Germinal center (tissue), 1 donor: ENCODE measurements at places on chromosomes 11 and 22.

DNA sequence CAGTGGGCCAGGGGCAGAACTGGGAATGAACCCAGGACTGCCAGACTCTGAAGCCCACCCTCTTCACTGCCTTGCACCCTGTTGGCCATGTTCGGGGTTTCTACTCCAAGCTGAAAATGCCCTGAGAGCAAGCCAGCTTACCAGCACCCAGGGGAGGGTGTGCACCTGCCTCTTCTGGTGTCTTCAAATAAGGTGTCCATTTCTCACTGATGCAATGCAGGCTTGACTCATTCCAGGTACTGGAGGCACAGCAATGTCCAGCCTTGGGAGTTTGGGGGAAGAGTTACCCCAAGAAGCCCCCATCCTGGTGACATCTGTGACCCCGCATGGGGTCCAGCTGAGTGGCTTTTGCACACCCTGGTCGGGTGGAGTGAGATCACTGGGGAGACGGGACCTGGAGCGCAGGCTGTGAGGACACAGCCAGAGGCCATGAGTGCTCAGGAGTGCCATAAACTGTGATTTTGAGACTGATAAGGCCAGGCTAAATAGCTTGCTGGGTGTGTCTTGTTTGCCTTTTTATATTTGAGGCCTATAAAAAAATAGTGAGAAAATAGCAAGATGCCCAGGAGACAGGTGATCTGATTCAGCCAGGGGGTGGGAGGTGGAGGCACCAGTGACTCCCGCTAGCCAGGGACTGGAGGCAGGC, 4.6 kb upstream of the CERK start:
- no peak for DNase-seq

GRCh38 chr11:92101920-92102319, 122.7 kb upstream of the FAT3 start:
- no peak for DNase-seq

- peak; percentile 54 for DNase-seq
These were observed 3.9 kb upstream of the VSIG10L2 start for GRCh38 chr11:125941619-125942611.

DNA sequence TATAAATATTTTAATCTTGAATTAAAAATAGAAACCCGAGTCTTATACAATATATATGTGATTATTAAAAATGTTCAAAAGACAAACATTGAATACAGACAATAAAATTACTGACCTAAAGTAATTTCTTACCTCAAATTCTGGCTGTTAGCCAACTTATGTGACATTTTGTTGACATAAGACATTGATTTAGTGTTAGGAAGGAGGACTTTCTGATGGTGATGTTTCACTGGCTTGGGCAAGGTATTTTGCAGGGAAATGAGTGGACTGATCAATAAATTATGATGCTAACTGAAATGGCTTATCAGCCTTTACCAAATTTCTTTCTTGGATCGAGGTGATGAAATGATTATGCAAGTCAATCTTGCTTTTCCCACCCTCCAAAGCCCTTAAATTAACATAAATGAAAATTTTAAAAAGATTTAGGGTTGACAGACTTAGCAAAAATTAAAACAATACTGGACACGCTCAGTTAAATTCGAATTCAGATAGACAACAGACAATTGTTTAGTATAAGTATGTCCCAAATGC, 33.2 kb upstream of the FZD4 start:
- no peak for DNase-seq

DNA sequence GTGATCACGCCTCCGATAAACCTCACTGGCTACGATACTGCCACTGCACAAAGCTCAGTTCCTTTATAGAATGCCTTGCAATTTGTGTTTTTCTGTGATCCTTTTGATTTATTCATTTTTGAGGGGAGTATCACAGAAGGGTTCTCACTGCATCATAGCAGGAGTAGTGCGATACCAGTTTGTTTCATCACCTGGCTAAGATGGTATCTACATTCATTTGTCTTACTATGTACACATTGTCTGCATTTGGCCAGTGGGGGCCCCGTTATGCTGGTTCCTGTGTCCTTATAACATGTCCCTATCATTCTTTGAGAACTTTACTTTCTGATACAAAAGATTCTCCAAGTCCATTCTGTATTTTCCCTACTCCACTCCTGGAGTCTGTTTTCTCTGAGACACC, 44.6 kb downstream of the APLP2 start:
- no peak for DNase-seq

GRCh38 chr11:44766112-44766971, 39.6 kb downstream of the TSPAN18 start:
- no peak for DNase-seq

DNA sequence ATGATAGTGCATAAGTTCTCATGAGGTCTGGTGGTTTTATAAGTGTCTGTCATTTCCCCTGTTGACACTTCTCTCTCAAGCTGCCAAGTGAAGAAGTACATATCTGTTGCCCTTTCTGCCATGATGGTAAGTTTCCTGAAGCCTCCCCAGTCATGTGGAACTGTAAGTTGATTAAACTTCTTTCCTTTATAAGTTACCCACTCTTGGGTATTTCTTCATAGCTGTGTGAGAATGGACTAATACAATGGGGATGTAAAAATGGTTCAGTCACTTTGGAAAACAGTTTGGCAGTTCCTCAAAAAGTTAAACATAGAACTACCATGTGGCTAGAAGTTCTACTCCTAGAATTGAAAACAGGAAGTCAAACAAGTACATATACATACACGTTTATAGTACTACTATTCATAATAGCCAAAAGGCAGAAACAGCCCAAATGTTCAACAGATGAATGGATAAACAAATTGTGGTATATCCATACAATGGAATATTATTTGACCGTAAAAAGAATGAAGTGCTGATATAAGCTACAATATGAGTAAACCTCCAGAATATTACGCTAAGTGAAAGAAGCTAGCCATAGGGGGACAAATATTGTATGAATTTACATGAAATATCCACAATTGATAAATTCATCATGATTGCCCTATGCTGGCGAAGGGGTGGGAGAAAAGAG, 16.0 kb upstream of the DKK3 start:
- DNase-seq = no peak

DNA sequence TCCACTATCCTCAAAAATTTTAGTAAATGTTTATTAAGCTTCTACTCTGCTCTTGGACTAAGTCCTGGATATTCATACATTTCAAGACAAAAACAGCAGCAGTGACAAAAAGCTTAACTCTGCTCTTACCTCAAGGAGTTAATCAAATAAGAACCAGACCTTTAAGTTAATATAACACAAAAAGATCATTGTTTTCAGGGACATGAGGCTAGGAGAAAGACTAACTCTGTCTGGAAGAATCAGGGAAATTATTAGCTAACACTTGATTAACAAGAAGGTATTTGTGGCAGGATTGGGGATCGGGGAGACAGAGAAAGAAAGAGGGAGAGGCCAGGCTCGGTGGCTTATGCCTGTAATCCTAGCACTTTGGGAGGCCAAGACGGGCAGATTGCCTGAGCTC, 74.4 kb downstream of the PPP2R1B start:
- no peak for DNase-seq
